ENCODE measurements at places on chromosomes 3 and 15.

GRCh38 chr3:10964537-10965167, 27.9 kb upstream of the SLC6A1 start:
- DNase-seq: no peak

DNA sequence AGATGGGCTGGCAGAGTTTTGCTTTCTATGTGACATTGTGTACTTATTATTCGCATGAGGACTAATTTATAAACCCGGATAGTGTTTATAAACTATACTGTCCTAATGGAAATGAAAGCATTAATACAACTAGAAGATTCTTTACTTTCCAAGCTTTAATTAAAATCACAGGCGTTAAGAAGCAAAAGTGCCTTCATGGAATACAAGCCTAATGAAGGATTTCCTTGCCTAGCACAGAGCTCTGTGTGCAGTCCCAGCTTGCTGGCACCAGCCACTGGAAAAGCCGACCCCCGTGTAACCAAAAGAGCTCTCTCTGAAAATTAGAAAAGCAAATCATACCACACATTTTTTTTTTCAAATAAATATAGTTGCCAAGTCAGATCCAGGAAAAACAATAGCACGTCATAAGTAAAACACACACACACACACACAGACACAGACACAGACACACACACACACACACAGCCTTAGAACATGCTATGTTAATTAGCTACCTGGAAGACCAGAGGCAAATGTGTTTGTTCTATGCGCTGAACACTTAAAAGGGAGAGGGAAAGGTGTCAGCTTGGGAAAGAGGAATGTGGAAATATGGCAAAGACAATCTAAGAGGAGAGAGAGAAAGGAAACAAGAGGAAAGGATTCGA, 1084.2 kb downstream of the TUSC7 start:
- DNase-seq: no peak

DNA sequence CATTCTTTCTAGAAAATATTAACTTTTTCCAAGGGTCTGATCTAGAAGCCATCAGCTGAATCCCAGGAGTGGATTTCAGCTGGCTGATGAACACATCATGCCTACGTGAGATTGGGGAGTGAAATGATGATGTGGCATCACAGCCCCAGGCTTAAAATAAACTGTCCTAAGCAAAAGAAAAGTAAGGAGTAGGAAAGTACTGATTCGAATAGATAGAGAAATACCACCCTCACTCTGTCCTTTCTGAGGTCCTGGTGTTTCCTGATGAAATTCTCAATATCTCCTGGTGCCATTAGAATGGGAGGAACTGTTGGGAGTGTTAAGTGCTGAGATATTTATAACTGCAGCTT, 376.8 kb upstream of the SEMA6D start:
- DNase-seq: no peak

GRCh38 chr15:63481105-63481810, 23.1 kb upstream of the USP3 start:
- no peak for DNase-seq

GRCh38 chr3:180571831-180572598, 29.9 kb upstream of the TTC14 start:
- DNase-seq: no peak

- DNase-seq: no peak
Measured at GRCh38 chr3:144433006-144433405, 461.4 kb downstream of the DIPK2A start.

DNA sequence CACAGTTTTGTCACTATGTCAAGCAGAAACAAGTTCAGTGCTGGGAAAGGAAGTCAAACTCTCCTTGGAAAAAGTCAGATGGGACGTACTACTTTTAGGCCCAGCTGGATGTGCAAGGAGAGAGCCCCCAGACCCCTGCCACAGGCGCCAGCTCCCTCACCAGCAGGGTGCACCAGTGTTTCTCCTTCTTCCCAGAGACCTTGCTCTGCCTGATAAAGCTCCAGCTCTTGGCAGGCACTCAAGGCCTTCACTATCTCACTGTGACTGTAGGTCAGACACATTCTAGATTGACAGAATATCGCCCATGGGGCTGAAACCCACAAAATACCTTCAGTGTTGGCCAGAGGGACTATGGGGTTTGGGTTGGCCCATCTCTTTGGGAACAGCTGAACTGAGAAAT, 54.8 kb upstream of the CHRNB4 start:
- DNase-seq: no peak

GRCh38 chr3:62180514-62180913, 192.8 kb downstream of the FEZF2 start:
- DNase-seq: no peak

DNA sequence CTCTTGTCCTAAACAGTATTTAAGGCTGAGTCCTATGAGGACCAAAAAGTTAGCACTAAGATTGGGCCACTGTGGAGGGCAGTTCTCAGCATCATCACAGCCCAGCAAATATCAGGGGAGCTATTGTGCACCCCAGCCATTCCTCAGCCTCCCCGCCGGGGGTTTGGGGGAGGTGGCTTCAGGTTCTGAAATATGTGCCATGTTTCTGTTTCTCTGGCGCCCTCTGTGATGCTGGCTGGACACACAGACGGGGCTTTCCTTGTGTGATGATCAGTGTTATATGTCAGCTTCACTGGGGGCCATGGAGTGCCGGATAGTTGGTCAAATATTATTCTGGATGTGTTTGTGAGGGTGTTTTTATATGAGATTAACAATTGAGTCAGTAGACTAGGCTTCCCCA, 106.8 kb downstream of the GABRG3 start:
- no peak for DNase-seq

GRCh38 chr3:158770741-158771350, 31.0 kb upstream of the MFSD1 start:
- DNase-seq: no peak

GRCh38 chr3:22977650-22978289, 225.4 kb upstream of the UBE2E2 start:
- no peak for DNase-seq

GRCh38 chr3:17983106-17983505, 240.7 kb upstream of the TBC1D5 start:
- no peak for DNase-seq

GRCh38 chr3:125219261-125219701, 6.7 kb upstream of the SLC12A8 start:
- no peak for DNase-seq

GRCh38 chr15:23436421-23436820, 10.6 kb downstream of the GOLGA6L2 start:
- no peak for DNase-seq

DNA sequence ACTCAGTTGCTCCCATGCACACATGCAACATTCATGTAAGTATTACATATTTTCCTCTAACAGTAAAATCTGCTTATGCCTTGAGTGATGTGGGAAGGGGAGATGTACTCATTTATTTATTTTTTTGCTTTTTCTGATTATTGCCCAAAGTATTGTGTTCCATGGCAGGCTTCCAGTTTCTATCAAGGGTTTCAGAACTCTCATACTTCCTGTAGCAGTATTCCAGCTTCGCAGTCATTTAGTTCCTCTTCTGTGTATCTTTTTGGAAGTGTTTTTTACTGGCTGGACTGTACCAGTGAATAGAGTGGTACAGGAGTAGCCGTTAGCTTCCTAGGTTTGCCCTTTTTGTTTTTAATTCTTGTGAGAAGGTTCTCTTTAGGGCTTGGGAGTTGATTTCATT, 26.9 kb downstream of the RAB11A start:
- DNase-seq: no peak

DNA sequence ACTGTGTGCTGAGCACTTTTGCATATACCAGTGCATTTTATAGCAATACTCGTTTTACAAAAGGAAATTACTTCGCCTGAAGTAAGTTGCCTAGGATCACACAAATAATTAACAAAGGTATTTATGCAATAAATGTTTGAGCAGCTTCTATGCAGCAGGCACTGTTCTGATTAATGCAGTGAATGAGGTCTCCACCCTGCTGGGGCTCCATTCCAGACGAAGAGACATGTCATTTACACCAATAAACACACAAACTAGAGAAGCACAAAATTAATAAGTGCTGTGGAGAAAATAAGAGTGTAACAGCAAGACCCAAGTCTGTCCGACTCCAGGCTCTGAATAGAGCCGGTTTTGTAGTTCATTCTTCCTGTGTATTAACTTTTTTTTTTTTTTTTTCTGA, 17.5 kb downstream of the NOX5 start:
- no peak for DNase-seq

DNA sequence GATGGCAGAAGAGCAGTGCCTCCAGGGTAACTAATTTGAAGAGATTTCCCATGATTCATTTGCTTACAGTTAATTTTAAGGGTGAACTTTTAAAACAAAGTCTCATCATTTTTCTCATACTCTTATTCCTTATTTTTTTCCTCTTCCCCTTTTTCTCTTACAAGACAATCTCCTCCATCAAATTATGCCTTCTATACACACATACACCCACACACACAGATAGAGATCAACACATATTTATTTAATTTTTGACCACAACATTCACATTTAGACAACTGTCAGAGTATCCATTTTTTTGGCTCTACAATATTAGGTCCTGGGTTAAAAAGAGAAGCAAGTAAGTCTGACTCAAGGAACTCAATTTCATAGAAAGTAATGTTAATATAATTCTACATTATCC, 37.6 kb downstream of the AAGAB start:
- DNase-seq: no peak

- DNase-seq: no peak
Measured at GRCh38 chr3:105722943-105723556, 145.8 kb downstream of the CBLB start.
